Hepatocyte (in vitro differentiated cells): ENCODE measurements at places on chromosomes 3 and 15. TPM values are rescaled to one million over a fixed set of nuclear protein-coding genes. Genes with fewer than 3 reads are reported as not detected.

- no peaks in the 10 kb centered on the region for H3K36me3 ChIP-seq
- H3K27ac ChIP-seq: no peak overlapping the region
- H3K4me1 ChIP-seq: no peaks in the 10 kb centered on the region
- no peak overlapping the region for H3K4me3 ChIP-seq
These were observed 350.4 kb downstream of the CLSTN2 start for GRCh38 chr3:140285380-140285779.

Gene CASR
- total RNA-seq: 0.32 and 0.37 TPM in 2 replicates

Gene ABI3BP
- total RNA-seq: 10.4 and 15.0 TPM in 2 replicates

DNA sequence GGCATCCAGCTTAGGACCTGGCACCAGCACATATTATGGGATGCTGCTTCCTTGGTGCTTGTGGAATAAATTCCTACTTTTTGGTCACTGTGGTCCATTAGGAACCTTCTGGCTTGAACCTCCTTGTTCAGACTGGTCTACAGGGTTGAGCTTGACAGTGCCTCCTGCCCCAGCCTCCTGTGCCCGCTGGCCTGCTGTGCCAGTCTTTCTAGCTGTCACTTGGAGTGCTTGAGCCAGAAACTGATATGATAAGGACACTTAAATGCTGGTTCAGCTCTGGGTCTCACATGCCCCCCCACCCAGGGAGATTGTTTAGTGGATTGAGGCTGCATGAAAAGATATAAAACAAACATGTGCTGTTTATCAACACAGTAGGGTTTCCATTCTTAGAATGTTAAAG lies 147.8 kb downstream of the SLCO3A1 start:
- DNase-seq: no peak
- H3K4me1 ChIP-seq: no peaks in the 10 kb centered on the region
- H3K36me3 ChIP-seq: no peaks in the 10 kb centered on the region
- no peak overlapping the region for H3K27ac ChIP-seq

Gene NMNAT3
- 8.3 and 12.3 TPM in 2 replicates for total RNA-seq
